AG09309 (cell line): ENCODE measurements at places on chromosomes 16 and 17.

- no peak for DNase-seq
These were observed 34.7 kb downstream of the GRB7 start for GRCh38 chr17:39772415-39772814.

GRCh38 chr17:31321481-31321880 is at the start of gene EVI2A:
EVI2A (minus strand) TSS chr17:31321622; CDS start chr17:31319013, 2,609 bp downstream.
- peak; percentile 57 for DNase-seq

GRCh38 chr17:6420173-6420641 is 14.7 kb downstream of the AIPL1 start:
- no peak for DNase-seq

DNA sequence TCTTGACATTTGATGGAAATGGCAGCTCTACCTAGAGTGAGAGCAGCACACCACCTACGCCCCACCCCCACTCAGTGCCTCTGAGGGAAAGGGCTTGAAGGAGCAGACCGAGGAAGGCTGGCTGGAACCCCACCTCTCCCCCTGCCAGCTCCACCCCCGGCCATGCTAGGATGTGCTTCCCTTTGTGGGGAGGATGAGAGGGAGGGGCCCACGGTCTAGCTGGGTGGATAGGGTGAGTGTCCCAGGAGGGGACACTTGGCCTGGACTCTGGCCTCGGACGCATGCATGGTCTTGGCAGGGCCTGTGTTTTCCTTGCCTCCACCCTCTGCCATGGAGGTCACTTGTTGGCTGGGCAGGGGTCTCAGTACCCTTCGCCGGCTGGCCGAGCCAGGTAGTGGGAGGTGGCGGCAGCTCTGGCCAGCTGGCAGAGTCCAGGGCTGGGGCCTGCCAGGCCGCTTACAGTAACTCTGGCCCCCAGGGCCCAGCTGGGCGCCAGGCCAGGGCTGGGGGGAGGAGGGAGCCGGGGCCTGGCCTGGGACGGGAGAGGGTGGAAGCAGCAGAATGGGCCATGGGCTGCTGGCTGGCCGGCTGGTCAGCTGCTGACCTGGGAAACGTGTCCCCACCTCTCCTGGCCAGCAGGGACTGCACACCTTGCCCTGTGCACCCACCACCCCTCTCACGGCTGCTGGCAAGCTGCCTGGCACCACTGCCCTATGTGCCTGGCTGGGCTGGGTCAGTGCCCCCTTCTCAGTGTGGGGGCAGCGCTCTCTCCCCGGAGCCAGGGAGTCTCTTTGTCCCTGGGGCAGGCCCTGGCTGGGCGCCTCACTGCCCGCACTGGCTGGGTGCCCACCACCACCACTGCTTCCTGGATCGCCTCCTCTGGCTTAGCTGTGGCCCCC is 23.0 kb downstream of the RARA start:
- no peak for DNase-seq

- DNase-seq, result peak; percentile 57
These were observed 41.1 kb upstream of the FOXJ1 start for GRCh38 chr17:76182016-76182764.

DNA sequence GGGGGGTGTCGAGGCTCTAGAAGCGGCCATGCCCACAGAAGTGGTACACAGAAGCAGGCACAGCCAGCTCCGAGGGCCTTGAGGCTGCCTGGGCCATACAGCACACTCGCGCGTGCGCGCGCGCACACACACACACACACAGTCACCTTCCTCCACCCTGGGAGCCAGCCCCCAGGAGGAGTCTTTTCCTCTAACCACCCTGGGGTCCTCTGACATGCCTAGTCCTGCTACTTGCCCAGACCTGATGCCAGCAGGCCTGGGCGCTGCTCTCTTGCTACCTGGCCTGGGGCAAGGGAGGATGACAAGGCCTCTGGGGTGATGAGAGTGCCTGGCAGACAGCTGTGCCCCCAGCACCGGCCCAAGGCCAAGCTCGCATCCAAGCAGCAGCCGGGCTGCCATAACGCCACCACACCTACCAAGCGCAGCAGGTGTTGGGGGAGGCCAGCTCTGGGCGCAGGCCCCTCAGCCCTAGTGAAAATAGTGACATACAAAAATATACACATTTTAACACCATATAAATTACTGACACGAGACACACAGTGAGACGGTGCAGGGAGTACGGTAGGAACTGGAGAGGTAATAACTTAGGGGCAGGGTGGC is 41.1 kb downstream of the TSC2 start:
- no peak for DNase-seq

- no peak for DNase-seq
These were observed 54.6 kb downstream of the GPRC5B start for GRCh38 chr16:19829844-19830692.

DNA sequence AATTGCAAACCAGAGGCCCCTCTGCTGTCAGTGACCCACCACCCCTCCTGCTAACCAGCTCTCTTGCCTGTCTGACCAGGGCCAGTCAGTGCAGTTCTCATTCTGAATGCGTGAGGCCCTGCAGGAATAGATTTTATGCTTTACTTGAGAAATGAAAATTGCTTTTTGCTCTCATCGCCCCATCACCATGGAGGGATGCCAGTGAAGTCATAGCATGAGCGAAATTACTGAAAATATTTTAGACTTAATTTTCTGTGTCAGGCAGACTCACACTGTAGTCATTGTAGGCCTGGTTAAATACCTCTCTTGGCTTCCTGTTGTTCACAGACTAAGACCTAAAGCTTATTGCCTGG is 490.5 kb upstream of the CDH5 start:
- peak; percentile 16 for DNase-seq

GRCh38 chr17:57938061-57938502 is 17.1 kb downstream of the CUEDC1 start:
- DNase-seq, result no peak

DNA sequence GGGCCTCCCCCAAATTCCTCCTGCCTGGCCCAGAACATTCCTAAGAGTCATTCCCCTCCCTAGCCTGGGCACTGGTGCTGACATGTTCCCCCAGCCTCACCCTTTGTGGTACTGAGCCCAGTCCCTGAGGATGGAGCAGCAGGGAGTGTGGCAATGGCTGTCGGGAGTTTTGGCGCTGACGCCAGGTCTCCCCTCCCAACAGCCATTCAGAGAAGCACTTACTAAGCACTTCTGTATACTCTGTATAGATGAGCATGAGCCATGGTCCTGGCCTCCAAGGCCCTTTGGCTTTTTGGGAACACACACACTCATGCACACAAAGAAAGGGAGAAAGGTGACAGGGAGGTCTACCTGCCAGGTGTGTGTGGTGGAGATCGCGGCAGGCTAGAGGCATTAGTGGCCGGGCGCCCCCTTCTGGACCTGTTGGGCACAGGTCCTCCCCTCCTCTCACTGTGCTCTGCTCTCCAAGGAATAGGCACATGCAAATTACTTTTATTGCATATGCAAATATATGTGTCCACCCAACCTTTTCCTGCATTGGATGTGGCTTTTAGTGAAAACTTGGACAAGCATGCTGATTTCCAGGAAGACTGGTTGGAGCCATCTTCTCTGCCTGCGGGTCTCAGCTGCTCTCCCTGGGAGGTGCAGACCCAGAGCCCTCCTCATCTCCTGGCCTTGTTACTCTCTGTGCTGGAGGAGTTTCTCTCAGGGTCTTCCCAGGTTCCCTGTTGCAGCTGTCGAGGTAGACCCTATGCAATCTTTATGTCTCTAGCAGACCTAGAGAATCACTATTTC is 17.4 kb upstream of the C17orf107 start:
- DNase-seq, result no peak

DNA sequence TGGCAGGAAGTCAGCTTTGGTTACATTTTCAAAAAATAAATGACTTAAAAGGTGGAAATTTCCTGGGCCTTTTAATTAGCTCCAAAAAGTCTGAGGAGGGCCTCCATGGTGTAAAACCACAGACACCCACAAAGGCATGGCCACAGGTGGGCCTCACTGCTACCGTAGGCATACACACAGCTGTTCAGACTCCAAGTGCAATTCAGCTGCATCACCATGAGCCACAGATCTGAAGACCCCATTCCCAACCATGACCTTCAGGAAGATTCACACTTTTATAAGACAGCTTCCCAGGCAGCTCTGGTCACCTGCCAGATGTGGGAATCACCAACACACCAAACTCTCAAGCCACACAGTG is 20.6 kb downstream of the CSNK2A2 start:
- DNase-seq, result no peak

GRCh38 chr17:61476476-61477203 is 24.4 kb downstream of the TBX4 start:
- DNase-seq, result no peak

DNA sequence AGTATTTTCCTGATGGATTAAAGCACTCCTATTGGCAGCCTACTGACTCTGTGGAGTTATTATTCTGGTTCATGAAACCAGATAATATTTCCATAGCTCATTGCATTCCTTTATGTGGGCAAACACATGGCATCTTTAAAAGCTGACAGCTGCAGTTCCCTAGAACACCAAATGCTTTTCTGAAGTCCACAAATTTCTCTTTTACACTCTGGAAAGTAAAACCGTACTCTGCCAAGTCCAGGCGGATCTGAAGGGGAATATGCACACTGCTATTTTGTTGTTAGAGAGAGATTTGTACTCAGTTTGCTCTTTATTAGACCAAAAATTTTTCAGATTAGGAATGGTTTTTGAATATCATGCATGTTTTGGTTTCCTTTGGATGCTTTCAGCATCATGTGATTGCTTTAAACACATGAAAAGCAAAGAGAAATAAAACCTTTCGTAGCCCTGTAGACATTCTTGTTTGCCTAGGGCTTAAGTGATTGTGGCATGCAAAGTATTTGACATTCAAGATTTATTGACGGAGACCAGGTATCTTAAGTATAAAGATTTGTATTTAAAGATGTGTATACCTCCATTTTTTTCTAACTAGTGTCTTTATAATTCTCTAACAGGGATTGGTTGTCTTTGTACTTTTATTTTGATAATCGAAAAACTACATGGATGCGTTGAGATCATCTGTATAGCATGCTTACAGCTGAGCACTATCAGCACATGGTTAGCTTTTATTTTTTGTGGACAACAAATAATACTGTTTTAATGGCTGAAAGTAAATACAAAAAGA is 19.5 kb downstream of the SEC14L1 start:
- DNase-seq, result no peak

DNA sequence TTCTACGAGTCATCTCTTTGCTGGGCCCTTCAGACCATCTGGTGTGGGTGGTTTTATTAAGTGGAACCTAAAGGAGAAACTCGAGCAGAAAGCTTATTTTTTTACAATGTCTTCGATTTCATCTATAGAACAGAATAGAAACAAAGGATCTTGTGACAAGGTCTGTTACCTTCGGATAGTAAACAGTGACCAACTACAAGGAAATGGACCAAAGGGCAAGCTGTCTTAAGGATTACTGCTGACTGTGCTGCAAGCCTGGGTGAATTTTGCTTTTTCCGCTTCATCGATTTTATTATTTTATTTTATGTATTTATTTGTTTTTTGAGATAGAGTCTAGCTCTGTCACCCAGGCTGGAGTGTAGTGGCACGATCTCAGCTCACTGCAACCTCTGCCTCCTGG is 348.9 kb upstream of the ERCC4 start:
- DNase-seq, result no peak

DNA sequence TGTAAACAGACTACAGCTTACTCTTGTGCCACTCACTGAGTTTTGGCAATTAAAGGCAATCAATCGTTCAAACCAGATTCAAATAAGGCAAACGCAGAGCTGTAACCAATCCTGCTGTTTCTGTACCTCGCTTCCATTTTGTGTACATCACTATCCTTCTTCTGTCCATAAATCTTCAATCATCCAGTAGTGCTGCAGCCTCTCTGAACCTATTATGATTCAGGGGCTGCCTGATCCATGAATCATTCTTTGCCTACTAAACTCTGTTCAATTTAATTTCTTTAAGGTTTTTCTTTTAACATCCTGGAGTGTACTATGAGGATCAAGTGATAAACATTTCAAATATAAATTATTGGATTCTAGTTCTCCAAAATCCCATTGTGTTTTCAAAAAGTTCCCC is 93.9 kb downstream of the CEP112 start:
- no peak for DNase-seq

DNA sequence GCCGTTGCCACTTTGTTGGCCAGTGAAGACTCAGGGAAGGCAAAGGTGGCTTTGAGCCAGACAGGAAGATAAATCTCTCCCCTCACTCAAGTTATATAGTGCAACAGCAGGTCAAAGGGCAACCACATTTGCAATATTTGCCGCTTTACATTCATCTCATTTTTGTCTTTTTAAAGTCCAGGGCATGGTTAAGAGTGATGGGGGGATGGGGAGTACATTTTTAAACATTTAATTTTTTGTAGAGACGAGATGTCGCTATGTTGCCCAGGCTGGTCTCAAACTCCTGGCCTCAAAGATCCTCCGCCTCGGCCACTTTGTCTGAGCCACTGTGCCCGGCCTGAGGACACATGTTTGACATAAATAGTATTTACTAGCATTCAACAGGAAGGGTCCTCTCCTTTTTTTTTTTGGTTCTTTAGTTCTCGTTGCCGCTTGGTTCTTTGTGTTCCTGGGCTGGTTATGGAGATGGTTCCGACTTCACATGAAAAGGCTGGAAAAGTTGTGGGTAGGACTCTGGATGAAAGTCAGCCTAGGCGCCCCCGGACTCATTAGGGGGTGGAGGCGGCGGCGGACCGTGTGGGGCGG is 95.7 kb downstream of the RAB11FIP4 start:
- no peak for DNase-seq

DNA sequence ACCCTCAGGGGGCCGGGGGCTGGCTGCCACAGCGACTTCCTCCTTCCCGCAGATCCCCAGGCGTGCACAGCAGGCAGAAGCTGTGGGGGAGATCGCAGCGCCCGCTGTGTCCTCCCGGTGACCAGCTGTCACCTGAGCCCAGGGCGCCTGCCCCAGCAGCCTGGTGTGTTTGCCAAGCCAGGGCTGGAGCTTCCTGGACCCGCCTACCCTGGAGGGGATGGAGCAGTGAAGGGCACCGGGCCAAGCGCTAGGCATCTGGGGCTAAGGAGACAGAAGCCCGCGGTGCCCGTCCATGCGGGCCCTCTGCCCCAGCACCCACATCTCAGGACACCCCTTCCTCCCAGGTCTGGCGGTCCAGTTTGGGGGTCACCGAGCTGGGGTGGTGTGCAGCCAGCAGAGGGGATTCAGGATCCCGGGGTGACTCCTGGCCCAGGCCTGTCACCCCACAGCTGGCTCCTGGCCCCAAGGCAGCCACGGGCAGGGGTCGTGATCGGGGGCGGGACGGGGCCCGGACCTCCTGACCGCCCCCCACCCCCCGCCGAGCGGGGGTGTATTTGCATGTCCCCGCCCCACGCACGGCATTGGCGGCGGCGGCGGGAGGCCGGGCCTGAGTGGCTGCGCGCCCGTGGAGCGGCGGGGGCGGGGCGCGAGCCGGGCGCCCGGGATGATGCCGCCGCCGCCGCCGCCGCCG is at the start of gene RAB26:
Gene RAB26 (plus strand): TSS at position 645 of the 691 bp plus-strand sequence. CDS start 159 bp downstream, outside the sequence.
- DNase-seq, result no peak

DNA sequence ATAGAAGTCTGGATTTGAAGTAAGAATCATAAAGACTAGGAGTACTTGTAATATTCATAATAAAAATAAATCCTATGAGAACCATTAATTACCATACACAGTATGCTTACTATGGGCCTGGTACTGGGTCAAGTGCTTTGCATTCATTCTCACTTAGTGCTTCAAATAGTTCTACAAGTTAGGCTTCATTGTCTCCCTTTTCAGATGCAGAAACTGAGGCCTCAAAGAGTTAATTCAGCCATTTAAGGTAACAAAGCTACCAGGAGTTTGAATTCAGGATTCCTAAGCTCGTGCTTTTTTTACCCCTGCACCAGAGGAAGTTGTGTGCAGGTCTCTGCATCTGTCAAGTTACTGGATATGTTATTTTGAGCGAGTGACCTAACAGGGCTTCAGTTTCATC is 1098.4 kb upstream of the EEF2KMT start:
- DNase-seq, result no peak
